ENCODE measurements at places on chromosomes 16 and 17.

GRCh38 chr17:34163646-34164045 lies 91.4 kb upstream of the CCL2 start:
- DNase-seq, result peak; percentile 56

DNA sequence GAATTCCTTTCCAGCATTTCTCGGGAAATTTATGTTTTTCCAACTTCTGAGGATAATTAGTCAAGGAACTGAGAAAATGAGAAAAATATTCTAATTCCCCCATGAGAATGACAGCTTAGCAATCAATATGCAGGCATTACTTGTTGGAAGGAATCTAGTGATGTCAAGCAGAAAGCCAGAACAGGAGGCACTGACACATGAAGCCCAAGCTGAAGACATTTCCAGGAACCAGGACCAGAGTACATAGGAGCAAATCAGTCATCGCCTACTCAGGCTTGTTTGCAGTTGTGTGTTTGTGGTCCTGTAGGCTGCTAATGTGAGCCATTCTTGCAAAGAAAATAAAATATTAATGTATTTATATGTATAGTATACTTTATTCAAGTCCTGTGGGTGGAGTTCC lies 89.7 kb downstream of the SALL1 start:
- DNase-seq, result no peak

GRCh38 chr17:5854871-5855554 lies 215.2 kb upstream of the WSCD1 start:
- no peak for DNase-seq

- DNase-seq, result peak; percentile 95
These were observed 1.5 kb downstream of the CCL1 start for GRCh38 chr17:34361478-34362061.

- DNase-seq, result peak; percentile 93
These were observed 569 bp upstream of the RABEP2 start for GRCh38 chr16:28925386-28926228.

DNA sequence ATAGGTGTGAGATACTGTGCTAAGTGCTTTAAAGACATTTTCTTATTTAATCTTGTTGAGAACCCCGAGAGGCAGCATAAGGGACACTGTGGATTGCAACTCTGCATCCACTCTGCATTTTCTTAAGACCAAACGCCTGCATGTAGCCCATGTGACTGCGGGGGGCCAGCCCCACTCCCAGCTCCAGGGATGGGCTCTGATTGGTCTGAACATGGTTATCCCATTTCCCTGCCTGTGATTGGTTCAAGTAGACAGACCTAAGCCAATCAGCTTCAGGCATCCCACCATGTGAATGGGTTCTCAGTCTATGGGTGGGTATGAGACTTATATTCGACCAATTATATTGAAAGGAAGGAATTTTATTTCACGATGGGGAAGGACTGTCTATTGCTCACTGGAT lies 33.2 kb upstream of the USP7 start:
- peak; percentile 47 for DNase-seq

DNA sequence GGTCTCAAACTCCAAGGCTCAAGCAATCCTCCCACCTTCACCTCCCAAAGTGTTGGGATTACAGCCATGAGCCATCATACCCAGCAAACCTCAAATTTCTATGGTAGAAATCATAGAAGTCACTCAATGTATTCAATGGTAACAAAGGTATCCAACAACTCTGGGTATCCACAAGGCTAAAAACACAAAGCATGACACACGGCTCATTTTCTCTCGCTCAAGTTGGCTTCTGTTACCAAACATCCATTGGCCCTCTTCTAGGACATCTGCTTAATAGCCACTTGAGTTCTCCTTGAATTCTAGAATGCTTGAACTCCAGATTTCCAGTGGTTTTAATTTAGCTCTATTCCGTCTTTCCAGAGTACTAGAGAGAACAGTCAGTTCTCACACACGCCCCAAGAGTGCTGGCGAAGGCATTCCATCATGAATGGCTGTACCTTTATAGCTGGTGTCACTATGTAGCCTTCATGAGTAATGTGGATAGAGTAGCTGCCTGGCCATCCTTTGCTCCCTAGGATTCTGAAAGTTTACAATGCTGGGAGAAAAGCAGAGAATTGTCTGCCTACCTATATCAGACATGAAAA lies 42.6 kb downstream of the SPAG9 start:
- DNase-seq, result no peak

GRCh38 chr16:74700116-74700437 lies 585 bp downstream of the MLKL start:
- DNase-seq, result peak; percentile 65

GRCh38 chr17:32854207-32854606 lies 22.7 kb downstream of the MYO1D start:
- no peak for DNase-seq

DNA sequence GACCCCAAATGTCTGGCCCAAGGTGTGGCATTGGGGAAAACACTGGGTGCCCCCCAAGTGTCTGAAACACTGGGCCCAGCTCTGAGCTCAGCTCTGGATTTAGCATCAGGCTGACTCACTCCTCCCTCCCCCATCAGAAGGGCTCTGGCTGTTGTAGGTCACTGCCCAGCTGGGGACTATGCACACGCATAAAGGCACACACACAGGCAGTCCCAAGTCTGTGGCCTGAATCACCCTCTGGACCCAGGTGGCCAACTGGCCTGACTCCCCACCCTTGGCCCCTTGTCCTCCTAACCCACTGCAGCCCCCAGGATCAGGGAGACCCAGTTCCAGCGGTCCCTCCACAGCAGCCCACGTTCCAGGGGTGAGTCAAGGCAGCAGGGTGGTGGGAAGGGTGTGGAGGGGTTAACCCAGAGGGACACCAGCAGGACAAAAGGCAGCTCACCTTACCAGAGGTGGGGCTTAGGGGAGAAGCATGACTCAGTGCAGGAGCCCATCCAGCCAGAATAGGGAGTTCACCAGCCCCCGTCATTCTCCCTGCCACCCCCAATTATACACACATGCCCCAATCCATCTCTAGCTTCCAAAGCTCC lies 47.0 kb downstream of the MYO18A start:
- peak; percentile 24 for DNase-seq

DNA sequence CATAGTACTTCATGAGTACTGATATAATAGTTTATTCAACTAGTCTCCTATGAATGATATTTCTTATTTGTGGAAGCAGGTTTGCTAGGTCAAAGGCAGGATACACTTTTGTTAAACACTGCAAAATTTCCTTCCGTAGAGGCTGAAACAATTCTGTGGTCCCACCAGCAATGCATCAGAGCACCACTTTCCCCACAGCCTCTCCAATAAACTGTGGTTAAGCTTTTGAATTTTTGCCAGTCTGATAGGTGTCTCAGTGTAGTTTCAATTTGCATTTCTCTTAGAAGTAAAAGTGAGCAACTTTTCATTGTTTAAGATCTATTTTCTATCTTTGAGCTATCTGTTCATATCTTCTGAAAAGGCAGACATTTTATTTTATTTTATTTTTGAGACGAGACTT lies 36.4 kb upstream of the CORO6 start:
- no peak for DNase-seq

GRCh38 chr17:19728084-19728495 lies 11.7 kb upstream of the SLC47A2 start:
- peak; percentile 0 for DNase-seq

DNA sequence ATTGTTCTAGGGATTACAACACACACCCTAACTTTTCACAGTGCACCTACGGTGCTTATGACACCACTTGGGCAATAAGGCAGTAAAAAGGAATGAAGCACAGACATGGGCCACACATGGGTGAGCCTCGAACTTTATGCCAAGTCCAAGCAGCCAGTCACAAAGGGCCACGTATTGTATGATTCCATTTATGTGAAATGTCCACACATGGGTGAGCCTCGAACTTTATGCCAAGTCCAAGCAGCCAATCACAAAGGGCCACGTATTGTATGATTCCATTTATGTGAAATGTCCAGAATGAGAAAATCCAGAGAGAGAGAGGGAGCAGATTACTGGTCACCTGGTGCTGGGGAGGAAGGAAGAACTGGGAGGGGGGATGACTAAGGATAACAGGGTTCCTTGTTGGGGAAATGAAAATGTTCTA lies 22.2 kb downstream of the RMI2 start:
- no peak for DNase-seq

- DNase-seq, result peak; percentile 94
These were observed 9.7 kb downstream of the ZNF19 start for GRCh38 chr16:71479420-71479819.

DNA sequence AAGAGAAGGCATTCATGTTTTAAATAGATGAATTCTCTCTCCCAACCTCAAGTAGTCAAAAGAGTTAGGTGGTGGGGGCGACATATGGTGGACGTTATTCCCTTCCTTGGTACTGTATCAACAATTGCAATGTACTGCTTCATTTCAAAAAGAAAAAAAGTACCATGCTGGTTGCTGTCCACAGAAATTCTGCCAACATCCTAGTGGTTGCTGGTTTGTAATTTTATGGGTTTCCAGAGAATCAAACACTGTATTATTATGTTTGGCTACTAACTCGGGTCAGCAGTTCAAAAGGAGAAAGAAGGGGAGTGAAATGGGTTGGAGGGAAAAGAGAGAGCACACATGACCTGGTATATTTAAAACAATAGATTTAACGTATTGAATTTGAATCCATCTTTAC lies 61.1 kb upstream of the KCNJ16 start:
- no peak for DNase-seq

GRCh38 chr16:23252310-23252709 lies 49.8 kb upstream of the SCNN1B start:
- DNase-seq, result no peak

- DNase-seq, result no peak
These were observed 16.5 kb downstream of the PHKB start for GRCh38 chr16:47477679-47478078.

DNA sequence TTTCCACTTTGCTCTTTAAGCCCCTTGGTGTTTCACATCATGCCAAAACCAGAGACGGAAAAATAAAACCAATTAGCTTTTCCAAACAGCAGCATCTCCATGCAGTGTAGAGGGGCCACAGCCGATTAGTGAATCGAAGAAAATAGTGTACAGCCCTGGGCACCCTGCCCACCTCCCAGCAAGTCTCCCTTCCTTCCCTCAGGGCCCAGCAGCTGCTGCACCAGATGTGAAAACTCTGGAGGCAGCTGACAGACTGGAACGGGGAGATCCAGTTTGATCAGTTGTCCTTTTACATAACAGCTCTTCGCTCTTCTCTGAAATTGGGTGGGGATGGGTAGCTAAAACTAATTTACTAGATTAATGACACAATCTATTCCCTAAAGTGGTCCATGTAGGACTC lies 19.3 kb downstream of the TMEM11 start:
- no peak for DNase-seq

DNA sequence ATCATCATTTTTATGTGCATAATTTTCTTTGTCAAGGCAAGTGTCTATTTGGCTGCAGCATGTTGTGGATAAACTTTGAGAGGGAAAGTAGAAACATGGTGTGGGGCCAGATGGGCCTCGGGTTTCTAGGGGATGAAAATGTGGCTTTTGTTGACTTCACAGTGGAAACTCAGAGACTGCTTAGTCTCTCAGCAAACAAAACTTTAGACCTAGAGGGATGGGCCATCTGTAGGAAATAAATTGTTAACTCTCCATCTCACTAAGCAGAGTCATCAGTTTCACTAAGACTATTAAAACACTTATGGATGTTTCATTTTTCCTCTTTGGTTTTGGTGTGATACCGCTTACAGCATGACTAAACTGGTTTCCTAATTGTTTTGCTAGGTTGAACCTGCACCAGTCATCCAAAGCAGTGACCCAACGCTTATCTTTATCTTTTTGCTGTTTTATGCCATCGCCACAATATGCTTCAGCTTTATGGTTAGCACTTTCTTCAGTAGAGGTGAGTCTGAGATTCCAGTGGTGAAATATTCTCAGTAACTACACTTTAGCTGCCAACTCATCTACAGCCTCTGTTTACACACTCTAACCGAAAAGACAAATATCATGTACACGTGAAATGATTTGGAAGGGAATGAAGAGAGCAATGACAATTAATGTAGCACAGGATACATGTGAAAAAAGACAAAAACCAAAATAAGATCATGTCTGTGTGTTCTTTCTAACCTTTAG lies 60.6 kb upstream of the CRYM start:
- DNase-seq, result no peak

DNA sequence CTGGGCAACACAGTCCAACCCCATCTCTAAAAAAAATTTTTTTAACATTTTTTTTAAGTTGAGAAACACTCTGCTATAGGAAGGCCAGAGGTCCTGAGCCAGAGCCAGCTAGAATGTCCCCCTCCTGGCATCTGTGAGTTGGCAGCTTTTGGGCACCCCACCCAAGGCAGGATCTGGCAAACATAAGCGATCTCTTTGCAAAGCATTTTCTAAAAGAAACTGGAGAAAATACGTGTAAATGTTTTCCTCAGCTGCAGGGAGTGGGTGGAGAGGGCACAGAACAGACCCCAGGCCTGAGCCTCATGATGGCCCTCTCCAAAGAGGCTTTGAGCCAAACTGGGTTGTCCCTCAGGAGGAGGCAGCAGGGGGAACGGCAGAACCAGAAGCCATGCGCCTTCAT lies 11.7 kb downstream of the CAVIN1 start:
- DNase-seq, result no peak

DNA sequence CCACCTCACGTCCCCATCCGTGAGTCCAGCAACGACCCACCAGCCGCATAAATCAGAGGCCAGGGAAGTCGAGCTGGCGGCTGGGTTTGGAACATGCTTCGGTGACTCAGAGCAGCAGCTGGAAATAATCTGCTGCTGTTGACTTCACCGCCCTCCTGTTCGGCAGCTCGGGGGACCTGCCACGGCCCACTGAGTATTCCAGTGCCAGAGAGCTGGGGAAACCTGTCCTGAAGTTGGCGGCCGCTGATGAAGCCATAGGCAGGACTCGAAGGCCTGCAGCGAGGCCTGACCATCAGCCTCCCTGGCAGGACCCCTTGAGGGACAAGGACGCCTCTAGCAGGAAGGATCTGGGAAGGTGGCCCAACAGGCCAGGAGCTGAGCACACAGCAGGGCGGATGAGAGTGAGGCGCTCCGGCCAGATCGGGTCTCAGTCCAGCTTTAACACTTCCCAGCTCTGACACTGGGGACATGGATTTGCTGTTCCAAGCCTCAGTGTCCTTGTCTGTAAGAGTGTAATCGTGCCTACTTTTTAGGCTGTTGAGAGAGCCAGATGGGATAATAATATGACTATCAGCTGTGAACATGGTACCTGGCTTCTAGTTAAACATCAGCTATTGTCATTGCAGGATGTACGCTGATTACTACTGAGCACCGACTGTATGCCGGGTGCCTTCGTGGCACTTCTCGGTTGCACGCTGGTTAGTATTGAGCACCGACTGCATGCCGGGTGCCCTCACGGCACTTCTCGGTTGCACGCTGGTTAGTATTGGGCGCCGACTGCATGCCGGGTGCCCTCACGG lies 50.4 kb upstream of the CIBAR2 start:
- no peak for DNase-seq

DNA sequence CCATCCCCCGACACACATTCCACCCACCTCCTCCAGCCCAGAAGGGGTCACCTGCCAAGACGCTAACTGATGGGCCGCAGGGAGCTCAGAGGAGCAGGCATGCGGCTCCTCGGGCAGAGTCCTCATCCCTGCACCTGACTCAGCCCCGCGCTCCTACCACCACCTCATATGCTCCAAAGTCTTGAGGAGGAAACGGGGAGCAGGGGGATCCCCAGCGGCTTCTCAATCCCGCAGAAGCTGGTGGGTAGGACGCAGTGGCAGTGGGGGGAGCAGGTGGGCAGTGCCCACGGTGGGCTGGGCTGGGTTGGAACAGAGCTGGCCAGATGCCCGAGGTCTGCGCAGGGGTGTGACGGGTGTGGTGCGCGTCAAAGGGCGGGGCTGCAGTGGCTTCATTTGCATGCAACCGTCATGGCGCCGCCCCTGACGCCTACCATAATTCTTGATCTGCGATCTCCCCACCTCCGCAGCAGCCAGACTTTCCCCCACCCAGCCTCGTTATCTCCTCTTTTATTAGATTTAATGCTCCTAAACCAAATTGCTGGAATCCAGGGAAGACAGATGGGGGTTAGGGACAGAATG lies 39.0 kb upstream of the EMP2 start:
- no peak for DNase-seq

All from OCI-M1 (cell line).